ENCODE measurements at places on chromosomes 11 and 22. TPM values are rescaled to one million over a fixed set of nuclear protein-coding genes. Genes with fewer than 3 reads are reported as not detected.

DNA sequence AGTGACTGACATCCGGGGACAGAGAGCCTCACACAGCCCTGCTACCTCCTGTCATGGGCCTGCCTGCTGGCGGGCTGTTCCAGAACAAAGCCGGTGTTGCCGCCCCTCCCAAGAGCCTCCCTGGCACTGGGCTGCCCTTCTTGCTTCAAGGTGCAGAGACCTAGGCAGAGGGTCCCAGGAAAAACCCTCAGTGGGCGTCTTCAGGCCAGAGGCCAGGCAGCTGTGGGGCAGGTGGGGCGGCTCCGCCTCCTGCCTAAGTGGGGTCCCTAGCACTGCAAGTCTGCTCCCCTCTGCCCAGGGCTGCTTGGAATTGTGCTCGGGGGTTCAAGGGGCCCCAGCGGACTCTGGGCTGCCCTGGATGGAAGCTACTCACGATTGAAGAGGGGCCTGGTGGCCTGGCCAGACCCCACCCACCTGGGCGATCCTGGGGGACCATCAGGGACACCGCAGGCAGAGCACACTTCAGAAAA lies 20.4 kb upstream of the GNB1L start:
- H3K27ac ChIP-seq = no peak overlapping the region
- H3K4me1 ChIP-seq = no peaks in the 10 kb centered on the region
- H3K4me3 ChIP-seq = no peak overlapping the region
- DNase-seq = peak; percentile 52

- no peak overlapping the region for H3K27ac ChIP-seq
- no peak for DNase-seq
- no peaks in the 10 kb centered on the region for H3K27me3 ChIP-seq
- H3K4me3 ChIP-seq = no peak overlapping the region
- peaks cover 23% of the 10 kb centered on the region for H3K4me1 ChIP-seq
- no peaks in the 10 kb centered on the region for H3K36me3 ChIP-seq
Measured at GRCh38 chr22:32336121-32336603, 21.5 kb upstream of the RFPL3 start.

GRCh38 chr11:130023204-130023603 lies 20.6 kb upstream of the PRDM10 start:
- no peaks in the 10 kb centered on the region for H3K36me3 ChIP-seq
- H3K4me1 ChIP-seq = no peaks in the 10 kb centered on the region
- no peaks in the 10 kb centered on the region for H3K27me3 ChIP-seq
- no peak for DNase-seq
- H3K4me3 ChIP-seq = no peak overlapping the region

The CRYBA4 gene
- not detected for total RNA-seq

DNA sequence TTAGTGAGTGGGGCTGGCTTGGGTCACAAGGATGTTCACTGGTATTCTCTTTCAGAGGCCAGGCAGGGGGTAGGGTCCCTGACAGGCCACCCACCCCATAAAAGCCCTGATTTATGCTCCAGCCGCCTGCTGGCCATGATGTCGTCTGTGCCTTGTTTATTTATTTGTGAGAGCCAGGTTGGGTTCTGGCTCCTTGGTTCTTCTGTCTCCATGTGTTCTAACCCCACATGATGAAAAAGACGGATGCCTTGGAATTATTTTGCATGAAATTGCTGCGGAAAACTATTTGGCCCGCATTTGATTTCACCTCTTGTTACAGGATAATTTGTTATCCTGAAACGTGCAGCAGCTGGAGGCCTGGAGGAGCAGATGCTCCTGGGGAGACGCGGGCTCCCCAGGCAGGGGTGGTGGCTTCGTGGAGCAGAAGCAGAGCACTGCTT lies 46.3 kb upstream of the WNT11 start:
- no peak for DNase-seq
- no peaks in the 10 kb centered on the region for H3K27me3 ChIP-seq
- no peaks in the 10 kb centered on the region for H3K36me3 ChIP-seq

The KLHDC7B gene
- total RNA-seq = 1.3 TPM

GRCh38 chr22:44270556-44270880 lies 42.2 kb downstream of the SHISAL1 start:
- no peaks in the 10 kb centered on the region for H3K27me3 ChIP-seq
- no peaks in the 10 kb centered on the region for H3K36me3 ChIP-seq
- no peak overlapping the region for H3K4me3 ChIP-seq
- DNase-seq = no peak

The RCOR2 gene
- 5.7 TPM for total RNA-seq

The TSGA10IP gene
- not detected for total RNA-seq

GRCh38 chr11:102824556-102824955 lies 18.9 kb downstream of the MMP3 start:
- H3K27ac ChIP-seq = no peak overlapping the region
- H3K27me3 ChIP-seq = no peaks in the 10 kb centered on the region
- H3K4me1 ChIP-seq = no peaks in the 10 kb centered on the region
- no peak overlapping the region for H3K4me3 ChIP-seq

- H3K4me3 ChIP-seq = no peak overlapping the region
- DNase-seq = no peak
- H3K27me3 ChIP-seq = no peaks in the 10 kb centered on the region
- H3K36me3 ChIP-seq = no peaks in the 10 kb centered on the region
- H3K4me1 ChIP-seq = peaks cover 2% of the 10 kb centered on the region
- H3K27ac ChIP-seq = no peak overlapping the region
Measured at GRCh38 chr11:83293457-83293774, 7.2 kb upstream of the CCDC90B start.

GRCh38 chr11:110296226-110297075 lies at the start of gene RDX:
Gene RDX, minus strand, starts transcription at chr11:110296614. Its CDS starts 16,922 bp downstream, at chr11:110279692.
- peak within 1 kb of the TSS; percentile 98 for H3K27ac ChIP-seq
- peak within 1 kb of the TSS; percentile 96 for H3K4me3 ChIP-seq
- H3K36me3 ChIP-seq = no peaks in the 10 kb centered on the region
- peaks cover 34% of the 10 kb centered on the region for H3K4me1 ChIP-seq
- H3K27me3 ChIP-seq = no peaks in the 10 kb centered on the region

GRCh38 chr22:50505776-50506610 lies 1.5 kb downstream of the LMF2 start:
- no peaks in the 10 kb centered on the region for H3K27me3 ChIP-seq
- H3K4me3 ChIP-seq = no peak overlapping the region
- no peak overlapping the region for H3K27ac ChIP-seq
- peaks cover 31% of the 10 kb centered on the region for H3K4me1 ChIP-seq

DNA sequence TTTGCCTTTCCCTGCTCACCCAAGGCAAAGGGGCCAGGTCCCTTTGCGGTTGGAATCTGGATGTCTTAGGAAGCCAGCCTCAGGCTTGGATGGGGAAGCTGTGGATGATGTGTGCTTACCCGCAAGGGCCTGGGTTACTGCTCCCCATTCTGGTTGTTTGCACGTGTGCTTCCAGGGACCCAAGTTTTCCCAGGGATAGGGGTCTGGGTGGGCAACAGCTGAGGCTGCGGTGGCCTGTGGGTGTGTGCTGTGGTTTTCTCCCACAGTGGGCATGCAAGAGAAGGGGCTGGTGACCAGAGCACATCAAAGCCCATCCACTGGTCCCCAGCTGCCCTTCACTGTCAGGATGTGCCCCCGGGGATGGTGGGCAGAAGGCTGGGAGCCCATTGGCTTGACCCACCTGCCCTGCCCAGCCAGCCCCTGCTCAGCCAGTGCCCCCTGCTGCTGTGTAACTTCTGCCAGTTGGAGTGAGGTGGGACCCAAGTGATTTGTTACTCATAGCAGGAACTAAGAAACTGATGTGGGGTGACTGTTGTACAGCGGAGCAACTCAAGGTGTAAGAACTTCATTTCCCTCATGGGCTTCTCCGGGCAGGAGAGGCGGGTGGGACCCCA lies 3.3 kb downstream of the CAPN5 start:
- no peak overlapping the region for H3K4me3 ChIP-seq
- H3K36me3 ChIP-seq = no peaks in the 10 kb centered on the region

The SCUBE1 gene
- 0.40 TPM for total RNA-seq

DNA sequence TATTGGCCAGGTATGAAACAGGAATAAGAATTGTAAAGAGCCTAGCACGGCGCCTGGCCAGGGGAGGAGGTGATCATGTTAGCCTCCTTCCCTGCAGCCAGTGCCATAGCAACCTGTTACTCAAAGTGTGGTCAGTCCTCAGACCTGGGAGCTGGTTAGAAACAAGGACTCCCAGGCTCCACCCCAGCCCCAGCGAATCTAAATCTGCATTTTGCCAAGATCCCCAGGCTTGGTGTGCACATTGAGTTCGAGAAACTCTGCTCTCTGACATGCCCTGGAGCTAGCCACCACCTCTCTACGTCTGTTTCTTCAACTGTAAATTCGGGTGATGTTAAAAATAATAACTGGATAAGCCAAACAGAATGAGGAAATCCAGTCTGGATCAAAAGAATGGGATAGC lies 56.1 kb upstream of the ALX4 start:
- H3K4me3 ChIP-seq = no peak overlapping the region
- DNase-seq = no peak
- no peaks in the 10 kb centered on the region for H3K27me3 ChIP-seq
- H3K36me3 ChIP-seq = no peaks in the 10 kb centered on the region

DNA sequence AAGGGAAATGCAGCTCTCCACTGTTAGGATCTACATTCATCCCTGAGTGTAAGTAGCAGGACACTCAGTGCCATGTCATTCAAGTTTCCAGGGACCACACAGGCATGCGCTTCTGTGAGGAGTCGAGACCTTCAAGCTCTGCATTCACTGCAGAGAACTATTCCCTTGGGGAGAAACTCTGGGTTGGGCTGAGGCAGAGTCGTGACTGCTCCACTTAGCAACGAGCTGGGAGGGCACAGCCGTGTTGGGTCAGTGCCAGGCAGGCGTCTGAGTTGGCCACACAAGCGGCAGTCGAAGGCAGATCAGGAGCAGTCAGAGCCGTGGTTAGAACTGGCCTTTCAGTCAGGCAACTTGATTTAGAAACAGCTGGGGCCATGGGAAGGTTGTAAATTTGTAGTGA lies 14.7 kb downstream of the MPEG1 start:
- peaks cover 55% of the 10 kb centered on the region for H3K36me3 ChIP-seq
- H3K4me3 ChIP-seq = no peak overlapping the region
- DNase-seq = peak; percentile 65
- peak overlapping the region; percentile 5 for H3K27ac ChIP-seq
- peaks cover 18% of the 10 kb centered on the region for H3K4me1 ChIP-seq

- no peak overlapping the region for H3K27ac ChIP-seq
- H3K4me3 ChIP-seq = no peak overlapping the region
Measured at GRCh38 chr11:27909386-27909785, 198.6 kb downstream of the KIF18A start.

The CDC42EP2 gene
- 7.1 TPM for total RNA-seq

DNA sequence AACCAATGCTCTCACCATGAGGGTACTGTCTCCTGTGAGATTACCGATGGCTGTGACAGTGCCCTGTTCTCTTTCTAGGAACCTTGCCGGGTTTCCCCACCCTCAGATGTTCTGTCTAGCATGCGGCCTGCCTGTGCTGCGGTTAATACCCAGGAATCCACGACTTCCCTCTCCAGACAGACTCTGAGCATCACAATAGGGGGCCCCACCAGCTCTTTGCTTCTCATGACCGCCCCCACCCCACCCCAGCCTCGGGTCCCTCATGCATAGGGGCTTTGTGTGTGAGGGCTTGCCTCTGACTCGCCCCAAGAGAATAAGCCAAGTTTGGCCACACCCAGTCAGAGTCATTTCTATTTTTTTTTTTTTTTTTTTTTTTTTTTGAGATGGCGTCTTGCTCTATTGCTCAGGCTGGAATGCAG lies 10.3 kb downstream of the PARVG start:
- H3K4me3 ChIP-seq = no peak overlapping the region
- no peak for DNase-seq
- H3K36me3 ChIP-seq = no peaks in the 10 kb centered on the region

DNA sequence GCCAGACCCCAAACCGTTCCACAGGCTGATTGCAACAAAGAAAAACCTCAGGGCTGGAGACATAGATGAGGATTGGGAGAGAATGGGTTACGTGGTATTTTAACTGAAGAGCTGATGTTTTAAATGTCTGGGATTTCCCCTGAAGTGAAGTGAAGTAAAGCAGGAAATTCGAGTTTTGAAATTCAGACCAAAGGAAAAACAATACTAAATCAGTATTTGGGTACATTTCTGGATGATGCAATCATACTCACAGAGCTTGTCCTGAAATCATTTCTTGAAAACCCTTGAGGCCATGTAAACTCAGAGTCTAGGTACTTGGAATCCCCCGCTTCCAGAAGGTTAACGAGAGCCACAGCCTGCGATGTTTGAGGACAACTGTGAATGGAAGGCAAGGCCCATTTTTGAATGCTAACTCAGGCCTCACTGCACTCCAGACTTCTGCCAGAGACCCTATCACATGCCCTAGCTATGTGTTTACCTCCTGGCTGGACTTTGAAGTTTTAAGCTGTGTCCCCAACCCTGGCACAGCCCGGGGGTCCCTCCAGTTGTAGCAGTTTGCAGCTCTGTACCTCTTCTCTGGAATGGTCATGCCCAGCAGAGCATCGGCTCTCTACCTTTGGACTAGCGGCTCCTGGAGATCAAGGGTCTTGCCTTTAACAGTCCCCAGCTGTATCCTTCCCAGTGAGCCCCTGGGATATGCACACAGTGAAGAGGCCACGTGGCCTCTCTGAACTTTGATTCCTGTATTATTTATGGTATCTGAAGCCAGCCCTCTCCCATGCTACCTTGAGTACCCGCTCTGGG lies 5.4 kb upstream of the FTH1 start:
- no peak overlapping the region for H3K4me3 ChIP-seq
- H3K4me1 ChIP-seq = peaks cover 70% of the 10 kb centered on the region
- peak overlapping the region; percentile 87 for H3K27ac ChIP-seq
- no peaks in the 10 kb centered on the region for H3K36me3 ChIP-seq

DNA sequence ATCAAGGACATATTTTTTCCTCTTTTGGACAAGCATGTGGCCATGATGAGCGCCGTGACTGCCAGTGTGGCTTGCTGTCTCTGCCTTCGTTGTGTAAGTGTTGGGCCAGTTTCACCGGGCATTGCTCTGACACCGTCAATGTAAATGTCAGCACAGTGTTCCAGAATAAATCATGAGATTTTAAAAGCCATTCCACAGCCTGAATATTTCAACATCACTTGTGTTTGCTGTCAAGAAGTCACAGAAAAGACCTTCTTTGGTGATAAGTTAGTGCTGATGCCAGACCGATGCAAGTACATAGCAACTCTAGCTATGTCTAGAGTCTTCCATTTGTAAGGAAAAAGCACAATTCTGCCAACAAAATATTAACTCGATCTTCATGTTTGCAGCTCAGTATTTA lies 467.8 kb downstream of the TBC1D22A start:
- H3K4me1 ChIP-seq = no peaks in the 10 kb centered on the region
- no peaks in the 10 kb centered on the region for H3K36me3 ChIP-seq
- H3K4me3 ChIP-seq = no peak overlapping the region
- H3K27ac ChIP-seq = no peak overlapping the region
- H3K27me3 ChIP-seq = no peaks in the 10 kb centered on the region

DNA sequence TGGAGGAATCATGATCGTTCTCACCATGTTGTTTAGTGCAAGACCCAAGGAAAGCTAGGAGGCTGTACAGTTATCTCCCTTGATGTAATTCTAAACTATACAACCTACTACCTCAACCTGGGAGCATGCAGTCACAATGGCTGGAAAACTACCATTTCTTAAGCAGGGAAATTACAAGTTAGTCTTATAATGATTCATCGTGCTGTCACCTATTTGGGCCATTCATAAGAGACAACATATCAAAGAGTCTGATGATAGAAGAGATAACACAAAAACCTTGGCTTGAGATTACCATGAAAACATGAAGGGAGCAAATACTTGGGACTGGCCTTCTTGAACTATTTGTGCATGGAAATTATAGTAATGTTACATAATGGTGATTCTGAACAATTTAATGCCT lies 30.5 kb upstream of the BLID start:
- no peak overlapping the region for H3K4me3 ChIP-seq
- no peak overlapping the region for H3K27ac ChIP-seq
- H3K27me3 ChIP-seq = no peaks in the 10 kb centered on the region

GRCh38 chr11:93169143-93169542 lies 28.6 kb downstream of the SLC36A4 start:
- no peak for DNase-seq
- no peak overlapping the region for H3K27ac ChIP-seq
- H3K27me3 ChIP-seq = no peaks in the 10 kb centered on the region
- H3K4me3 ChIP-seq = no peak overlapping the region
- H3K36me3 ChIP-seq = peaks cover 8% of the 10 kb centered on the region

All from heart left ventricle (tissue), 16 donors.